ENCODE measurements at places on chromosomes 7 and 10.

GRCh38 chr7:143494622-143495021 is 16.9 kb downstream of the TAS2R41 start:
- DNase-seq, result no peak

DNA sequence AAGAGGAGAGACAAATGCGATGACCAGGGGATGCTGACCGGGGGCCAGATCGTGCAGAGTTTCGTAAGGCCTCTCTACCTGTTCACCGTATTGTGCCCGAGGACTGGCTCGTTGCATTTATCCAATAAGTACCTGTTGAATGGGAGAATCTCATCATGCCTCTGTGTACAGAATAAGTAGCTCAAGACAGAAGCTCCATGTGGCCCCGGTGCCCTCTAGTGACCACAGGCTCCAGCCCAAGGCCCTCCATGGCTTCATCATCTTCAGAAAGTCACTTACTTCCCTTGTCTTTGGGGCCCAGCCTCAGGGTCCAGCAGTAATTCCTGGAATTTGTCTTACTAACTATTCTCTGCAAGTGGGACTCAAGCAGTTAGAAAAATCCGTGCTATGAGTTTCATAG is 151.0 kb downstream of the CHN2 start:
- DNase-seq, result no peak

- no peak for DNase-seq
Observed at GRCh38 chr7:110877016-110877415, 213.9 kb upstream of the LRRN3 start.

GRCh38 chr10:31118556-31118955 is 86.9 kb upstream of the ZNF438 start:
- no peak for DNase-seq

Measured in left hindlimb (tissue), 1 donor.